ENCODE measurements at places on chromosomes 5 and 9.

DNA sequence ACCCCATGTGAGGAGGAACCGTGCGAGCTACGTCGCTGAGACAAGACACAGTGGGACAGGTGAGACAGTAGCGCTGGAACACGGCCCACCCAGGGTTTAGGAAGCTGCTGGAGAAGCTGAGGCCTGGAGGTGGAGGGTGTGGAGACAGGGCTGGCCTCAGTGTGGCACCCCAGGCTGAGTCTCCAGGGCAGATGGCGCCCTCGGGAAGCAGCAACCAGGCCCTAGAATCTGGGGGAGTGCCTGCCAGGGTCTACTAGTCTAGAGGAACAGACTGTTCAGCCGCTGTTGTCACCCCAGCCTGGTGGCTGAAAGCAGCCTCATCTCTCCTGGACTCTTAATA lies 4.6 kb upstream of the TERT start:
- no peak for DNase-seq

DNA sequence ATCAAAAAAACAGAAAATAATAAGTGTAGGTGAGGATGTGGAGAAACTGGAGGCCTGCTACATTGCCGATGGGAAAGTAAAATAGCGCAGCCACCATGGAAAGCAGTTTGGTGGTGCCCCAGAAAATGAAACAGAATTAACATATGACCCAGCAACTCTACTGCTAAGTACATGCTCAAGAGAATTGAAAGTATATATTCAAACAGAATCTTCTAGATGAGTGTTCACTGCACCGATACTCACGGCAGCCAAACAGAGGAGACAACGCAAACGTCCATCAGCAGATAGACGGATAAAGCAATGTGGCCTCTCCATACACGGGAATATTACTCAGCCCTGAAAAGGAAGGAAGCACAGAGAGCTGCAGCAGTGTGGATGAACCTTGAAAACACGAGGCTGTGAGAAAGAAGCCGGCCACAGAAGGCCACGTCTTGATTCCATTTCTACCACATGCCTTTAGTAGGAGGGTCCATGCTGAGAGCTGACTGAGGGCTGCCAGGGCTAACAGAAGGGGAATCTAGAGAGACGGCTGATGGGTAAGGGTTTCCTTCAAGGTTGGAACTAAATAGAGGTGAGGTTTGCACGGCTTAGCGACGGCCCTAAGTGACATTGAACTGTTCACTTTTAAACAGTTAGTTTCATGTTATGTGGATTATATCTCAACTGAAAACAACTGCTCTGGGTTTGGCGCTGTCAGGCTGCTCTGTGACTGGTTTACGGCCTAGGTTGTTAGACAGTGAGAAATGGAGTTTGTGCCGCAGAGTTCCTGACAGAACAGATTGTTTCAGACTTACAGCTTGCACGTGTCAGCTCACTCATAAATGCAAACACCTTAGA lies 29.8 kb downstream of the AHRR start:
- no peak for DNase-seq

- no peak for DNase-seq
These were observed 537.6 kb downstream of the ANXA1 start for GRCh38 chr9:73689051-73689870.

DNA sequence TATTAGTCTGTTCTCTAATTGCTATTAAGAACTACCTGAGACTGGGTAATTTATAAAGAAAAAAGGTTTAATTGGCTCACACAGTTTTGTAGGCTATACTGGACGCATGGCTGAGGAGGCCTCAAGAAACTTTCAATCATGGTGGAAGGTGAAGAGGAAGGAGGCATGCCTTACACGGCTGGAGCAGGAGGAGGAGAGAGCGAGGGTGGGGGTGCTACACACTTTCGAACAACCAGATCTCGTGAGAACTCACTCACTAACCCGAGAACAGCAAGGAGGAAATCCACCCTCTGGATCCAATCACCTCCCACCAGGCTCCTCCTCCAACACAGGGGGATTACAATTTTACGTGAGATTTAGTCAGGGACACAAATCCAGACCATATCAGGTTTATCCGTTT lies 90.0 kb downstream of the RMI1 start:
- no peak for DNase-seq

DNA sequence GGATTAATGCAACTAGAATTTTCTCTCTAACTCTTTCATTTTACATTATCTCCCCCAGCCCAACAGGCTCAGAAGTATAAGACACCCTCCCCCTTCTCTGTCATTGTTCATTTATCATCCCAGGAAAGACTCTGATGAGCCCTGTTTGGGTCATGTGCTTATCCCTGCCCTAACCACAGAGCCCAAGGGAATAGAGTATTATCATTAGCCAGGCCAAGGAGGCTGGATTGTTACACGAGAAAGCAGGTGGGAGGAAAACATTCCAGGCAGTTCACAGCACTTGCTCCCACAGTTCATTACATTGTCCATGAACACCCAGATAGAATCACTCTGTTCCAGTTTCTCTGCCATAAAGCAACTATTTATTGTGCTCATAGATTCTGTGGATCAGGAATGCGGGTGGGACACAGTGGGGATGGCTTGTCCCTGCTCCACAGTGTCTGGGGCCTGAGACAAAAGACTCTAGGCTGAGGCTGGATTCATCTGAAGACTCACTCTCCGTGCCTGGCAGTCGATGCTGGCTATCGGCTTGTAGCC lies 59.5 kb upstream of the TMEM215 start:
- no peak for DNase-seq

GRCh38 chr5:173890195-173890991 lies 2.2 kb downstream of the CPEB4 start:
- DNase-seq, result no peak

- DNase-seq, result no peak
These were observed 15.8 kb upstream of the TCF7 start for GRCh38 chr5:134098690-134099089.

DNA sequence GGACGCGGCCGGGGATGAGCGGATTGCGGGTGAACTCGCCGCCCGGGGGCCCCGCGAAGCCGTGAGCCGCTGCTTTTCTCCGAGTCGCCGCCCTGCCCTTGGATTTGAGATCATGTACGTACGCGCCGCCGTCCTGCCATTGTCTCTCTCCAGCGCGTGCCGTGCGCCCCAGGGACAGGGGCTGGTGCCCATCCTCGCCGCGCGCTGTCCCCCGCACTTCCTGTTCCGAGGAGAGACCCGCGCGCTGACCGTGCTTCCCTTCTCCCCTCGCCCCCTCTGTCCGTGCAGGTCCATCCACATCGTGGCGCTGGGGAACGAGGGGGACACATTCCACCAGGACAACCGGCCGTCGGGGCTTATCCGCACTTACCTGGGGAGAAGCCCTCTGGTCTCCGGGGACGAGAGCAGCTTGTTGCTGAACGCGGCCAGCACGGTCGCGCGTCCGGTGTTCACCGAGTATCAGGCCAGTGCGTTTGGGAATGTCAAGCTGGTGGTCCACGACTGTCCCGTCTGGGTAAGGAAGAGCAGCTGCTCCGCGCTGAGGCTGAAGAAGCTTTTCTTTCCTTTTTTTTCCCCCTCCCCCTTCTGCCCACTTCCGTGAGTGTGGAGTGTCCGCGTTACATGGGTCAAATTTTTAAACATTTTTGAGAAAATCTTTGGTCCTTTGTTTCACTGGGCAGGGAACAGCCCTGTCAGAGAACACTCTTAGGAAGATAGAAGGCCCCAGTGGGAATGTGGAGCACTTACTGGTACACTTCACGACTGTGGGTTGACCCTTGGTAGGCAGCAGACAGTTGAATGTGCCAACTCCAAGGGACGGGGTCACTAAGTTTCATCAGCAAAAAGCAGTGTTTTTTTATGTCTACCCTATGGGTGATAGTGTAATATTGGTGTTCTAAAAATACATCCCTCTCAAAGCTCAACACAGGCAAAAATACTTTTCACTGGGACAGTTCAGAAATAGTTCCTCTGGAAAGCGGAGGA lies 727 bp downstream of the RHOBTB3 start:
- DNase-seq, result peak; percentile 29

- no peak for DNase-seq
These were observed 67.2 kb upstream of the DAP start for GRCh38 chr5:10828241-10828640.

GRCh38 chr5:9888501-9888901 lies 258.4 kb upstream of the TAS2R1 start:
- no peak for DNase-seq

GRCh38 chr9:120911295-120911837 lies 15.2 kb downstream of the TRAF1 start:
- DNase-seq, result no peak

DNA sequence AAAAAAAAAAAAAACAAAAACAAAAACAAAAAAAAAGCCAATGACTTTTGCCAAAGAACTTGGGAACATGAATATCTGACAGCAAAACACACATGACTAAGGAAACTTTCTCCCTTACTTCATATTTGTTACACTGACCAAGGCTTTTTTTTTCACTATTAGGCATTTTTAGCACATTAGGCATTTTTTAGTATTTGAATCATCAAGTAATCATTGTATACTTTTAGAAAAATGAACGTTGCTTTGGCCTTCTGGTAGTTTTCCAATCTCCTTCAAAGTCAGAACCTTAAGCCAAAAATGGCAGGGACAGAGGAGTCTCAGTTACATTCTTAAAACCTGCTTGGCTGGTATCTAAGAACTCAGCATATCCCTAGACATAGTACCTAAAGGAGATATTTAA lies 19.3 kb downstream of the NREP start:
- no peak for DNase-seq

GRCh38 chr5:165328846-165329245 lies 1823.4 kb downstream of the MAT2B start:
- no peak for DNase-seq

DNA sequence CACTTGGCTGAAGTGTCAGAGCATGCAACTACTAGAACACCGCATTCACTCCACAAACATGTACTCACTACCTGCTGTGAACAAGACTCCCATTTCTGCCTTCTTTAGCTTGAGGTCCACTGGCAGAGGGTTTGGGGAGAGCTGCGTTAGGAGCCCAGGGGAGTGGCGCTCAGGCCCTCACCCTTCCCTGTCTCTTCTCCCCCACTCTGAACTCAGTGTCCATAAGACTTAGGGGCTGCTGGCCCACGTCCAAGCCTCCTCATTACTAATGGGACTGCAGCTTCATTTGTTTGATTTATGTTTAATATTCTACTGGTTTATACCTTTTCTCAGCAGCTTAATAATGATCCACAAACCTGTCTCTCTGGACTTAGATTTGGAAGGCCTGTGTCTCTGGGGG lies 70.9 kb downstream of the HSPA4 start:
- no peak for DNase-seq

GRCh38 chr9:69193685-69194032 lies 19.6 kb downstream of the TJP2 start:
- no peak for DNase-seq

DNA sequence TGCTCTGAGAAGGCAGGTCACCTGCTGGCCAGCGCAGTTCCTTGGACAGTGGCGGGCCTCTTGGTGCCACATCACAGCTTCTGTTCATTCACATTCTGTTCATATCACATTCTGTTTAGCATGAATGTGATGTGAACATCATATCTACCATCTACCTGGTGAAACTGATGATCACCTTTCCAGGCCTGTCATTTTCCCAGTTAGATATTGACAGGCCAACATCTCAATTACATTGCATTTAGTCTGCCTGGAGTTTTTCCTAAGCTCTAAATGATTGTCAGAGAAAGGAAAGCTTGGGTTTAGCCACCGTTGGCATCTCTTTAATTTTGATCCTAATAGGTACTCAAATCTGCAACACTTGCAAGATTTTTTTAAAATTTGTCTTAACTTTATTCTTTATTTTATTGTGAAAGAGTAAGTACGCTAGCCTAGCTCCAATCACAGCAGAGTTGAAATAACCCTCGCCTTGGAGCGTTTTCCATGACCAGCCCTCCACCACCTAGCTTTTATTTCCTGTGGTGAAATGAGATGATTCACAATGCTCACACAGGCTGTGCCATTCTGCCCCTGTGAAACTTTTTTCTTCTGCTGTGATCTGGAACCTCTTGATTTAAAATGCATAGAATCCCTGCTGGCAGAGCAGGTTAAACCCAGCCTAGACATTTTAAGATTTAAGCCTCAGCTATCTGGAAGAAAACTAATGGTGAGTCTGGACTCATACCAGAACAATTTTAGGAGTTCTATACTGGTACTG lies 225.0 kb downstream of the ESM1 start:
- no peak for DNase-seq

GRCh38 chr9:134944351-134944802 lies 26.7 kb upstream of the FCN1 start:
- DNase-seq, result no peak

DNA sequence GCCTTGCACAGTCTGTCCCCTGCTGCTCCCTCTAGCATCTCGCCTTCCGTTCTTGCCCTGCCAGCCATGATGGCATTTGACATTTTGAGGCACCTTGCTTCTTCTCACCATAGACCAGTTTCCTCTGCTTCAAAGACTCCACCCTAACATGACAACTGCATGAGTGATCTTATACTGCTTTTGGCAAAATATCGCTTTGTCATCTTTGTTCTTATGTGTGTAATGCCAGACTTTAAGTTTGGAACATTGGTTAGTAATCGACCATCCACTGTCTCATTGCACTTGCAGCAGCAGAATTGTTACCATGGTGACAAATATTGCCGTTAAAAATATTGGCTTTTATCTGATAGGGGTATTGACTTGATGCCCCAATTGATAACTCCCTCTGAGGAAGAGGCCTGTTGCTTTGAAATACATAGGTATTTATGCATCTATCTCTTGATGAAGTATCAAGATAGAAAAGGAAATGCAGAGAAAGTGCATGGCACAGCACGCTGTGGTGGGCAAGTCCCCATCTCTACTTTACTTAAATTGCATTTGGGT lies 6.8 kb downstream of the GARIN3 start:
- DNase-seq, result no peak

- no peak for DNase-seq
These were observed 78.7 kb downstream of the FGF18 start for GRCh38 chr5:171498166-171498565.

DNA sequence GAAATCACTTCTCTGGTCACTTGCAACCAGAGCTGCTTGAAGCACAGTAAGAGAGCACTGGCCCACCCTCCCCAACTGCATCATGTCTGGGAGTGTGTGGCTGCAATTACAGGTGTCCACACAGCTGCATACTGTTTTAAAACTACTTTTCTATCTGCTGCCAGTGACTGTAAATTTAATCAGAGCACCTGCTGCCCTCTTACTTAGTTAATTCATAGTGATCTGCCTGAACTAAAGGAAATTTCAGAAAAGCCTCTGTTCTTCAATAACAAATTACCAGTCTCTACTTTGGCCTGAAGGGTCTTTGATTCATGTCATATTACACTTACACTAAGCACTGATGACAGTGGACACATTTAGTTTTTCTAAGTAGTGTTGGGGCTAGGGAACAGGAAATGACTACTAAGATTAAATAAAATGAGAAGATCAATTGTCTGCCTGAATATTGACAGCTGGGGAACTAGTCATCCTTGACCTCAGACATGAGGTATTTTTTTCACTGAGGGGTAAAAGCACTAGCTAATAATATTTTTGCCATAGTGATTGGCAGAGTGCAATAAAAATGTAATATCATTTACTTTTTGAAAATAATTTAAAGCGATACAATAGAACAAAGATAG lies 788.9 kb upstream of the GRAMD2B start:
- DNase-seq, result no peak

GRCh38 chr9:1637401-1637800 lies 377.7 kb upstream of the SMARCA2 start:
- DNase-seq, result no peak

GRCh38 chr9:31445357-31445756 lies 939.1 kb upstream of the ACO1 start:
- no peak for DNase-seq

GRCh38 chr9:7402334-7403027 lies 397.1 kb downstream of the DMAC1 start:
- DNase-seq, result no peak
